Activated CD4-positive, alpha-beta memory T cell treated with anti-CD3 and anti-CD28 coated beads for 36 hours (primary cell): ENCODE measurements at places on chromosomes 13 and 19. TPM values are rescaled to one million over a fixed set of nuclear protein-coding genes. Genes with fewer than 3 reads are reported as not detected.

DNA sequence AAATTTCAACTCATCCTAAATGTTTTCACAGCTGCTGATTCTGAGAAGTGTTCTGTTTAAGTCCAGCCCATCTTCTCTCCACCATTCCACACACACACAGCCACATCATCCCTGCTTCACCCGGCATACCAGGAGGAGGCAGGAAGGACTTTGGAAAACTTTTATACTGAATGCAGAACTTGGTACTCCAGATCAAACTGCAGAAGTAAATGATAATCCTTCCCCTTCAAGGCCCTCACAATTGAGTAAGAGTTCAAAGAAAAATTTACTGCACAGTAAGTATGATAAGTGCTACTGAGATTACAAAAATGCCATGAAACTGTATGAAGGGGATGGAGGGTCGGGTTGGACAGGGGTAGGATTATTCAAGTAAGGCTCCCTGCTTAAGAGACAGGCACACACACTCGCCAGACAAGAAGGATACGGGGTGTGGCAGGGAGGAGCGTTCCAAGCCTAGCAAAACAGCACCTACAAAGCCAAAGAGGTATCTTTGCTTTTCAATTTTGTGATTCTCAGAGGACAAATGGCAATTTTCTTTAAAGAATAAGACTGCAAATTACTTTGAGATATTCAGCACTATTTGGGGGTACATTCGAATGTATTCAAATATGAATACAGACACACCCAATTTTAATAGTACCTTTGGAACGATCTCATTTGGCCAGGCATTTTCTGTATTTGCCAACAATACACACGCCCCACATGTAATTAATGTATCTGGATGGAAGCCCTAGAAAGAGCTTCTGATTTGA lies 2.5 kb downstream of the USP12 start:
- DNase-seq: no peak

DNA sequence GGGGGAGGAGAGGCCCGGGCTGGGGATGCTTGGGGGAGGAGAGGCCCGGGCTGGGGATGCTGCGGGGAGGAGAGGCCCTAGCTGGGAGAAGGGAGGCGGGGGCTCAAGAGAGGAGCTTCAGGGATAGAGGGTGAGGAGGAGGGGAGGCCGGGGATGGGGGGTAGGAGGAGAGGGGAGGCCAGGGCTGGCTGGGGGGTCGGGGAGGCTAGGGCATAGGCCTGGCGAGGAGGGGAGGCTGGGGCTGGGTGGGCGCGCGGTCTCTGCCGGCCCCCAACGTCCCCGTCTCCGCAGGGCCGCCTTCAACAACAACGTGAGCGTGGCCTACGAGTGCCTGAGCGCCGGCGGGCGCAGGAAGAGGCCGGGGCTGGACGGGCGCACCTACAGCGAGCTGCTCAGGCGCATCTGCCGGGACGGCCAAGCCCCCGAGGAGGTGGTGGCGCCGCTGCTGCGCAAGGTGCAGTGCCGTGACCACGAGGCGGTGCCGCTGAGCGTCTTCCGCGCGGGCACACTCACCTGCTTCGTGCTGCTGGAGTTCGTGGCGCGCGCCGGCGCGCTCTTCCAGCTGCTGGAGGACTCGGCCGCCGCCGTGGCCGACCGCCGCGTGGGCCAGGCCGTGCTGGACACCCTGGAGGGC lies 11.4 kb downstream of the TPGS1 start:
- peak; percentile 66 for DNase-seq

- no peak for DNase-seq
Observed at GRCh38 chr19:5023128-5023571, 54.2 kb downstream of the KDM4B start.

DNA sequence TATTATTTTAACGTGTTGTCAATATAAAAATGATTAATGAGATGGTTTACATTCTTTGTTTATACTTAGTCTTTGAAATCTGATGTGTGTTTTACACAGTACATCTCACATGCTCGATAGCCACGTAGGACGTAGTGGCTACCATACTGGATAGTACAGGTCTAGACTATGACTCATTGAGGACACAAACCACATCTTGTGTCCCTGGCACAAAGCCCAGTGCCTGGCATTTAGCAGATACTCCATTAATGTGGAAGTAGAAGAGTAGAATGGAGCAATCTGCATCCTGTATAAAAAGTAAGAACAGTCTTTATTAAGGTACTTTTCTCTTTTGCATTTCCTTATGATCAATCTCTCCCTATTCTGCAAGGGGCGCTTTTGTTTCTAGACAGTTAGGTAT lies 49.0 kb upstream of the FRY start:
- DNase-seq: no peak

- peak; percentile 92 for DNase-seq
Observed at GRCh38 chr19:1082165-1082927, 12.8 kb downstream of the POLR2E start.

The CEACAM20 gene
- total RNA-seq: not detected

The RPS5 gene
- 1,415 TPM for total RNA-seq
